ENCODE measurements at places on chromosomes 1 and 21. TPM values are rescaled to one million over a fixed set of nuclear protein-coding genes. Genes with fewer than 3 reads are reported as not detected.

- H3K36me3 ChIP-seq, result no peaks in the 10 kb centered on the region
- no peaks in the 10 kb centered on the region for H3K4me1 ChIP-seq
- no peaks in the 10 kb centered on the region for H3K27me3 ChIP-seq
- DNase-seq, result no peak
- H3K4me3 ChIP-seq, result no peak overlapping the region
- H3K27ac ChIP-seq, result no peak overlapping the region
Measured at GRCh38 chr1:226135709-226136108, 50.8 kb downstream of the ACBD3 start.

GRCh38 chr1:66563941-66564630, 30.1 kb downstream of the SGIP1 start:
- no peaks in the 10 kb centered on the region for H3K27me3 ChIP-seq
- no peak overlapping the region for H3K4me3 ChIP-seq
- no peak for DNase-seq
- H3K27ac ChIP-seq, result peak overlapping the region; percentile 74
- no peaks in the 10 kb centered on the region for H3K36me3 ChIP-seq
- H3K4me1 ChIP-seq, result no peaks in the 10 kb centered on the region

- no peaks in the 10 kb centered on the region for H3K36me3 ChIP-seq
- H3K4me1 ChIP-seq, result no peaks in the 10 kb centered on the region
- no peak overlapping the region for H3K4me3 ChIP-seq
- no peak overlapping the region for H3K27ac ChIP-seq
- no peak for DNase-seq
Measured at GRCh38 chr1:1959459-1959839, 40.4 kb upstream of the TMEM52 start.

DNA sequence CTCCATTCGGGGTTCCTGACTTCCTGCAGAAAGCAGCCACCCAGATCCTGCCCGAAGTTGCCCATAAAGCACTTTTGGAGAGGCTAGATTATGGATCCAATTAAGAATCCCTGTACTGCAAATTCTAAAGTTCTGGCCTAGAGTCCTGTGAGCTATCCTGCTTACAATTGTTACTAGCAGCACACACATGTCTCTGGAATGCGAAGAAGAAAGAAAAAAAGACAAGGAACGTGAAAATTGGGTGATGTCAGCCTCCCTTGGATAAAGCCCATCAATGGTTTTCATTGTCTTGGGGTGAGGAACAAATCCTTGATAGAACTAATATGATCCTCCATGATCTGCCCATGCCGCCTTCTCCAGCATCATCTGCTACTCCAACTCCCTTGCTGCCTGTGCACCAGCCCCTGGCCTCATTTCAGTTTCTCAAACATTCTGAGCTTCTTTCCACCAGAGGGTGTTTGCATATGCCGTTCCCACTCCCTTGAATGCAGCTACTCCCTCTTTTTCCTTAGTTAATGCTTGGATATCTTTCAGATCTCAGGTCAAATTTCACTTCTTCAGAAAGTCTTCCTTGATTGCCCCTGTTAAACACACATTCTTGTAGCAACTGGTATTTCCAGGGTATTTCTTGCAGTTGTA, 94.0 kb downstream of the ST6GALNAC5 start:
- H3K4me3 ChIP-seq, result no peak overlapping the region
- DNase-seq, result no peak
- H3K27ac ChIP-seq, result no peak overlapping the region
- H3K4me1 ChIP-seq, result no peaks in the 10 kb centered on the region

DNA sequence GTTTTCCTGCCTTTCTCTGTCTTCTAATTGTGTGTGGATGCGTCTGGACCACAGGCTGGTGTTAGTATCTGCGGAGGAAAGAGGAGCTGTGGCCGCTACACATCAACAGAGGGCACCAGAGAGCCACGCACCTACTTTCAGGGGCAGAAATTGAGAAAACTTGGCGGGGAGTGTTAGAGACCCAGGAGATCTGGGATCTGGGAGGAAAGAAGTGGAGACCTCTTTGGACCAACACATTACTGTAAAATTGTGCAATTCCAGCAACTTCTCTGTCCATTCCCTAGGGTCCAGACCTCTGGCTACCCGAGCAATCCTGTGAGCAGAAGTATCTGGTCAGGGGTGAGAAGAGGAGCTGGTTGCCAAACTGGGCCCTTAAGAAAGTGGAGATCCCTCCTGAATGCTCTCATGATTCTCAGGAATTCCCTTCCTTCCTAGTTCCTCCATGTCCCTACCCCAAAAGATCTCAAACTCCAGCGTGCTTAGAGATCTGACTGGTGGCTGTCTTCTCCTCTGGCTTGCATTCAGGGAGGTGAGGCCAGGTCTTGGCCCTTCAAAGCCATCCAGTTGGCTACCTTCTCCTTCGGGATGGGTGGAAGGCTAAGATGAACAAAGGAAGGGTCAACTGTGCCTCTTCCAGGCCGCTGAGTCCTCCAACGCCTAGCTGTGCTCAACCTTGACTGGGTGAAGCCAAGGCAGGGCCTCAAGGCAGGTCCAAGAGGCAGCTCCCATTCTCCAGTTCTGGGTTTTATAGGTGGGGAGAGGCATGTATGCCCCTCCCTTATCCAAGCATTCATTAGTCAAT, 1.2 kb upstream of the KIRREL1 start:
- peak; percentile 87 for DNase-seq
- no peaks in the 10 kb centered on the region for H3K4me1 ChIP-seq
- no peaks in the 10 kb centered on the region for H3K36me3 ChIP-seq
- H3K27ac ChIP-seq, result peak overlapping the region; percentile 97

- H3K4me3 ChIP-seq, result no peak overlapping the region
- no peaks in the 10 kb centered on the region for H3K4me1 ChIP-seq
- H3K27me3 ChIP-seq, result no peaks in the 10 kb centered on the region
Measured at GRCh38 chr1:248243204-248243603, 12.0 kb downstream of the OR2M4 start.

- DNase-seq, result no peak
- H3K36me3 ChIP-seq, result no peaks in the 10 kb centered on the region
- no peaks in the 10 kb centered on the region for H3K27me3 ChIP-seq
- H3K4me3 ChIP-seq, result peak overlapping the region; percentile 83
- peak overlapping the region; percentile 55 for H3K27ac ChIP-seq
Measured at GRCh38 chr1:5991381-5992025, 722 bp downstream of the NPHP4 start.

The EPS15 gene
- 107 TPM for total RNA-seq

The SPRR3 gene
- not detected for total RNA-seq

Measured in uterus (tissue), 4 donors.